Left lung (tissue), 14 donors: ENCODE measurements at places on chromosomes 1 and 21. TPM values are rescaled to one million over a fixed set of nuclear protein-coding genes. Genes with fewer than 3 reads are reported as not detected.
A peak's percentile ranks its signal among the peaks of the same experiment; 100 is the strongest.

GRCh38 chr1:205301205-205301821 is 20.2 kb downstream of the NUAK2 start:
- DNase-seq, result no peak

GRCh38 chr1:198359024-198359653 is 181.3 kb downstream of the ATP6V1G3 start:
- DNase-seq, result no peak

GRCh38 chr1:188425687-188426086 is 1596.9 kb downstream of the PLA2G4A start:
- no peak for DNase-seq

SGIP1 gene
- 10.2 TPM for polyA plus RNA-seq

- DNase-seq, result no peak
Measured at GRCh38 chr1:41700581-41700980, 216.1 kb upstream of the EDN2 start.

DNA sequence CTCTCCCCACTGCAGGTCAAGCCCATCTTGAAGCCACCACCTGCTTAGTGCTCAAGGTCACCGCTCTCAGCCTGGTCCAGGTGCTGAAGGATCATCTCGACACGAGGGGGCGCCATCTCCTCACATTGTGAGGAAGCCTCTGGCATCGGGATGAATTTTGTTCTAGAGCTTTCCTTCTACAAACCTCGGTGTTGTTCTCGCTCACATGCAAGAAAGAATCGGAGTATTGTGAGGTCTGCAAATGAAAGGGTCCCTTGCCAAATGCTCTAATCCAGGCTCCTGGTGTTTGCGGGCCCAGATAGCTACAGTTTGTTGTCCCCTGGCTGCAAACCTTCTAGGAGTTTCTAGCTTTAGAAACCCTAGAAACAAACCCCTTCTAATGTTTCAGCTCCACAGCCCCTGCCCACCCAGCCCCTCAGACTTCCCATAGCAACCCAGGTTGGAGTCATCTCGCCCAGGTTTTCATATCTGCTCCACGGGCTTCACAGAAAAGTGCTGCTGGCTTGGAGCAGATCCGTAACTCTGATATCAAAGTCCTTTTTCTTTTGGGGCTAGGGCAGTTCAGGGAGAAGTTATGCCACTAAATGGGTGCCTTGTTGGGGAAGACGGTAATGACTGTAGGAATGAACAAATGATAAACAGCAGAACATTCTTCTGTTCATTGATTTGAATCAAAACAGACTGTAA is 8.6 kb upstream of the ATP5PO start:
- peak; percentile 71 for DNase-seq

CHI3L1 gene
- 0.44 TPM for polyA plus RNA-seq

DNA sequence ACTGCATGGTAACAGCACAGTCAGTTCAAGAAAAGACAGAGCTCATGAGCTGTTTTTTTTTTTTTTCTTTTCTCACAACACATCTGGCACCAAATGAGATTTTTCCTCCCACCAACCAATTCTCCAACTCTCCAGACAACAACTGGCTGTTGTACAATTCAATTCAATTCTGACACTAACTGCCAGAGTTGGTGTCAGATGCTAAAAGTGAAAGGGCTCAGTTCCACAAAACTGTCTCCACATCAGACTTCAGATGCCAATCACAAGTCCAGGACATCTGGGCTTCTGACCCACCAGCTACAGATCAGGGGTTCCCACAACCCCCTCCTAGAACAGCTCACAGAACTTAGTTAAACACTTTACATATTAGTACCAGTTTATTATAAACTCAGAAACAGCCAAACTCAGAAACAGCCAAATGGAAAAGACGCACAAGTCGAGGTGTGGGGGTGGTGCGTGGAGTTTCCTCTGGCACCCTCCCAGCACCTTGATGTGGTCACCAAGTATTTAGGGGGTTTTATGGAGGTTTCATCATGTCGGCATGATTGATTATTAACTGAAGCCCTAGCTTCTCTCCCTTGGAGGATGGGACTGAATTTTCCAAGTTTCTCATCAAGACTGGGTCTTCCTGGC is 39.2 kb upstream of the LRRC8D start:
- no peak for DNase-seq

DNA sequence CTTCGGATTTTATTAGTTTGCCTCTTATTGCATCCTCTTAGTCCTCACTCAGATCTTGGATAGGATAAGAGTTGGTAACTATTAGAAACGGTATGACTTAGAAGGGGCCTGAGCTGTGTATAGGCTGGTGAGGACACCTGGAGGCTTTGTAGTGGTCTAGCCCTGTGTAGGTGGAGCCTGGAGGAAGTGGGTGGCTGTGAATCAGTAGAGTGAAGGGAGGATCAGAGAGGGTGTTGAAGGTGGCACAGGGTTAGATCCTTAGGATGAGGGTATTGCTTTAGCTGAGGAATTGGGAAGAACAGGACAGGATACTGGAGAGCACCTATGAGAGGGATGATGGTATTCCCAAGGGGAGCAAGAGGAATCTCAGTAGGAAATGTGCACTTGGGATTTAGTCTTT is 5.7 kb downstream of the VANGL1 start:
- DNase-seq, result no peak

DNA sequence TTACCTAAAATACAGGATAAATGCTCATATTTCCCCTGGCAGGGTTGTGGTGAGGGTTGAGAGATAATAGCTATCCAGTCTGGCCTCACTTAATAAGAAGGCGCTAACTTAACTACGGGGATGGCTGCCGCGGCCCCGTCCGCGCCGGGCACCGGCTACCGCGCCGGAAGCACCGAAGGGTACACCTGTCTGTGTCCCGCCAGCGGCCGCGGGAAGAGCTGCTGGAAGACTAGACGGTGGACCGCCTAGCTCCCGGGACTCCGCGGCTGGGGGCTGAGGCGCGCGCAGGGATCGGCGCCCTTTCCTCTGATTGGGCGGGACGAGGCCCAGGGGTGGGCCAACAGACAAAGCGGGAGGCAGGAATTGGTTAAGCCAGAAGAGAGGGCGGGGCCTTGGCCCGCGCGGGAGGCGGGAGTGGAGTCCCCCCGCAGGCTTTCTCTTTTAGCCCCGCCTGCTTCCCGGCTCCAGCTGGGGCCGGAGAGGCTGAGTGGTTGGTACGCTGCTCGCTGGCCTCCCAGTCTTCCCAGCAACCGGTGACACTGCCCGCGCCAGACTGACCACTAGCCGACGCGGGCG is at the start of gene ZNF672:
TSS of gene ZNF672 (plus strand) at position 444 of the 576 bp plus-strand sequence. CDS start 9,051 bp downstream, outside the sequence.
- DNase-seq, result peak; percentile 99

KCNA3 gene
- 0.86 TPM for polyA plus RNA-seq

- DNase-seq, result no peak
Measured at GRCh38 chr1:39435597-39435996, 55.8 kb upstream of the BMP8A start.

DNA sequence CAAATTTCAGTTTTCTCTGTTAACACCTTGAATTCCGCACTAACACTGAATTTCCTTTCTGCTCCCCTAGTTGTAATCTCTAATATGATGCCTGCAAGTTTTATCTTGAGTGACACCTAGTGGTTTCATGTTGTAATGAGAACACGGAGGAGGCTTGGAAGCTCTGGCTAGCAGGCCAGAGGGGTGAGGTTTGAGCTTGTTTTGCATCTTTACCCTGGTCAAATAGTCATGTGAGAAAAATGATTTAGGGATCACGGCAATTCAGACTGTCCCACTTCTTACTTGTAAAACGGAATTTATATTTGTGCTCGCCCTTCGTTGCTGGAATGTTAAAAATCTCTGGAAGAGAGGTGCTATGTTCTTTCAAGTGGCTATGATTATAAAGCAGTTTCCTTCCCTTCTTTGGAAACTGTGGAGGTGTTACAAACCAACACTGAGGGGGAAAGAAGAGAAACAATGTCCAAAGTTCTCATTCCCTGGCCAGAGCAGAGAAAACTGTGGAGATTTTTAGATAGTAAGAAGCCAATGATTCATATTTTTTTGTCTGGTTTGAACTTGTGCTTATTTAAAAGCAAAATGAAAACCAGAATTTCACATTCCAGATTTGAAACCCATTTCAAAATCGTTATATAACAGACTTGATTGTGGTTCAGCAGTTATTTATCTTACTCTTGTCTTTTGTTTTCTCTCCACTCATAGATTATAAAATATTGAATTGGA is 5.3 kb upstream of the MROH9 start:
- no peak for DNase-seq

- DNase-seq, result no peak
Measured at GRCh38 chr1:59596432-59596831, 218.3 kb upstream of the HOOK1 start.

- DNase-seq, result no peak
Measured at GRCh38 chr1:158089476-158089875, 91.2 kb upstream of the CD1D start.
